Ovary (tissue), 10 donors: ENCODE measurements at places on chromosomes 7 and 10.

GRCh38 chr10:80523773-80524172 is 13.9 kb upstream of the SH2D4B start:
- no peak overlapping the region for H3K4me3 ChIP-seq
- H3K4me1 ChIP-seq, result no peaks in the 10 kb centered on the region
- H3K36me3 ChIP-seq, result no peaks in the 10 kb centered on the region
- H3K27me3 ChIP-seq, result no peaks in the 10 kb centered on the region

DNA sequence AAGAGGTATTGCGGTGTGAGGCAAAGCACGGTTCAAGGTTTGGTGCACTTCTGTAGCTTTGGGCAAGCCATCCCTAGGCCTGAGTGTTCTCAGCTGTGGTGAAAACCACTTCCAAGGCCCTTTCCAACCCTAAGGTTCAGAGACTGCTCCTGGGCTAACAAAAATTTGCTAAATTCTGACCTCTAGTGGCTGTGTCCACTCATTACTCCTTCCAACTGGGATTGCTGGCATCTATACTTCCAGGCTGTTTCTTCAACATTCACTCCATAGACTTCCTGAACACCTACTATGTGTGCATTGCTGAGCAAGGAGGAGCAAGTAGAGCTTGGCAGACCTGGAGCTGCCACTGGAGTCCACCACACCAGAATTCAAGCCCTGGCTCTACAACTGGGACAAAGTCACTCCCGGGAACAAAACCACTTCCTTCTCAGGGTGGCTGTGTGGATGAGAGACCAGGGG is 29.3 kb upstream of the SH3PXD2A start:
- H3K27ac ChIP-seq, result no peak overlapping the region
- no peaks in the 10 kb centered on the region for H3K4me1 ChIP-seq
- no peaks in the 10 kb centered on the region for H3K36me3 ChIP-seq
- DNase-seq, result peak; percentile 65

DNA sequence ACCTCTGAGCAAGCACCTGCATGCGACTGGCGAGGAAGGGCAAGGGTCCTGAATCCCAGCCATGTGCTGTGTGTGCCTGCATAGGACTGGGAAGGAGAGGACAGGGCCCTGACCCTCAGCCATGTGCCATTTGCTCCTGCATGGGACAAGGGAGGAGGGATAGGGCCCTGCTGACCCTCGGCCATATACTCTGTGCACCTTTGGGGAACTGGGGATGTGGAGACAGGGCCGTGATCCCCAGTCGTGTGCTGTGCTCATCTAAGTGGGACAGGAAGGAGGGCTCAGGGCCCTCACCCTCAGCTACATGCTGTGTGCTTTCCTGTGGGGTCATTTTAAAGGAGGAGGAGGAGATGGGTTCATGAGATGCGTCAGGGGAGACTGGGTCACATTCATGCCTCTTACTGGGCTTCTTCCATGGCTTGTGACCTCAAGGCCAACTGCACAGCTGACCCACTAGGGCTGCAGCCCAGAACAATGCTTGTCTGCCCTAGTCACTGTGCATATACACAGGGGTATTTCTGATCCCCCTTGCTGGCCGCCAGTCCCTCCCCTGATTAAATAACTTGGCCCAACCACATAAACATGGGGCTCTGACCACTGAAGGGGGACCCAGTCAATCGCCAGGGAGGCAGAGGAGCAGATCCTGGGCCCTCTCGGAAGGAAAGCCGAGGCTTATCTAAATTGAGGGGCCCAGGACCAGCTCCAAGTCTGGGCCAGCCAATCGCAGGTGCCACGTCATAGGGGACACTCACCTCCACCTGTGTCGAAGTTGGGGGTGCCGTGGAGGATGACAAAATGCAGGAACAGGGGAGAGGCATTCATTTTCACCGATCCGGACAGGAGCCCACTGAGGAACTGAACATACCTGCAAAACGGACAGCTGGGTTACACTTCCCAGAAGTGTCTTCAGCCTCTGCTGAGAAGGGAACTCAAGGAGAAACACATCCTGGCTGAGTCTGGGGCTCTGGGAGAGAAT is 167.3 kb downstream of the TNS3 start:
- no peaks in the 10 kb centered on the region for H3K27me3 ChIP-seq
- H3K4me1 ChIP-seq, result peaks cover 14% of the 10 kb centered on the region
- H3K4me3 ChIP-seq, result no peak overlapping the region
- H3K36me3 ChIP-seq, result no peaks in the 10 kb centered on the region
- no peak for DNase-seq

- H3K4me1 ChIP-seq, result no peaks in the 10 kb centered on the region
- no peak overlapping the region for H3K4me3 ChIP-seq
- H3K27me3 ChIP-seq, result no peaks in the 10 kb centered on the region
- no peak overlapping the region for H3K27ac ChIP-seq
- no peak for DNase-seq
Observed at GRCh38 chr10:95741807-95742467, 14.0 kb upstream of the ENTPD1 start.

DNA sequence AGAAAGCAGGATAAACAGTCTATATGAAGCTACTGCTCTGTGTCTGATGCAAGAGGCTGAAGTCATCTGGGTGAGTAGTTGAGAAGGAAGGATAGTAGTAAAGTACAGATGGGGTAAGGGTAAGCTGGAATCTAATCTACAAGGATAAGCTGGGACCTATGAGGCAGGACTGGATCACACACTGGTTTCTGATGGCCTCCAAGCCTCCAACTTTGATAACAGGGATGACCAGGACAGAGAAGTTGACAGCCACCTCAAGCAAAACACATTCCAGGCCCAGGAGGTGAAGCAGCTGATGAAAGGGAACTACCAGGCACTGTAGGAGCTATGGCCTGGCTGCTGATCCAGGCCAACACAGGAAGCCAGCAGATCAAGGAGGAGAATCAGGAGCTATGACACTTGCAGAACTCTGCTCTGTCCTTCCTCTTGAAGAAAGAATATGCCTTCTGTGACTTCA is 278.1 kb upstream of the TMEM229A start:
- no peaks in the 10 kb centered on the region for H3K36me3 ChIP-seq
- no peak overlapping the region for H3K27ac ChIP-seq
- H3K4me1 ChIP-seq, result no peaks in the 10 kb centered on the region
- no peak overlapping the region for H3K4me3 ChIP-seq
- H3K27me3 ChIP-seq, result no peaks in the 10 kb centered on the region

DNA sequence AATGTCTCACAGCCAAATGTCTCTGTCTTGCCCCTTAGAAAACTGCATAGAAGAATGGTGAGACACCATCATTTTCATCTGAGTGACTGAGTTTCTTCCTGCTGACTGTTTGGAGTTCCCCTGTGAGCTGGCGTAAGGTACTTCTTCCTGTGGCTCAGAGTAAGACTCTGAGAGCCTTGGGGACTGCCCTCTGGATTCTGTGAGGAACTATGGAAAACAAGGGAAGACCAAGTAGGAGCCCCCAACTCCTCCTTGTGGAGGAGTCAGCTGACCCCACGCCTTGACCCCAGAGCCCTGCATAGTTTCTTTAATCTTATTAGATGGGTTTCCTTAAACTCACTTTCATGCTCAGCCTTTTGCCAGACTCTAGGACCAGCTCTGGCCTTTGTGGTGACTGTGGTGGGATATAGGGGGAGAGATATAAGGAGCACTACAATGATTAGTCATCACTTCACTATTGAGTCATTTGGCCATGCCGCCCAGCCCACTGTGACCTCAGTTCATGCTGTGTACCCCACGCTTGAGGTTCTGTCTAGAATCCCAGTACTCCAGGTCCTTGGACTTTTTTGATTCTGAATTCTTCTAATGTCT is 51.8 kb upstream of the FAM133B start:
- DNase-seq, result no peak
- no peaks in the 10 kb centered on the region for H3K36me3 ChIP-seq
- H3K4me1 ChIP-seq, result peaks cover 4% of the 10 kb centered on the region
- no peak overlapping the region for H3K4me3 ChIP-seq

DNA sequence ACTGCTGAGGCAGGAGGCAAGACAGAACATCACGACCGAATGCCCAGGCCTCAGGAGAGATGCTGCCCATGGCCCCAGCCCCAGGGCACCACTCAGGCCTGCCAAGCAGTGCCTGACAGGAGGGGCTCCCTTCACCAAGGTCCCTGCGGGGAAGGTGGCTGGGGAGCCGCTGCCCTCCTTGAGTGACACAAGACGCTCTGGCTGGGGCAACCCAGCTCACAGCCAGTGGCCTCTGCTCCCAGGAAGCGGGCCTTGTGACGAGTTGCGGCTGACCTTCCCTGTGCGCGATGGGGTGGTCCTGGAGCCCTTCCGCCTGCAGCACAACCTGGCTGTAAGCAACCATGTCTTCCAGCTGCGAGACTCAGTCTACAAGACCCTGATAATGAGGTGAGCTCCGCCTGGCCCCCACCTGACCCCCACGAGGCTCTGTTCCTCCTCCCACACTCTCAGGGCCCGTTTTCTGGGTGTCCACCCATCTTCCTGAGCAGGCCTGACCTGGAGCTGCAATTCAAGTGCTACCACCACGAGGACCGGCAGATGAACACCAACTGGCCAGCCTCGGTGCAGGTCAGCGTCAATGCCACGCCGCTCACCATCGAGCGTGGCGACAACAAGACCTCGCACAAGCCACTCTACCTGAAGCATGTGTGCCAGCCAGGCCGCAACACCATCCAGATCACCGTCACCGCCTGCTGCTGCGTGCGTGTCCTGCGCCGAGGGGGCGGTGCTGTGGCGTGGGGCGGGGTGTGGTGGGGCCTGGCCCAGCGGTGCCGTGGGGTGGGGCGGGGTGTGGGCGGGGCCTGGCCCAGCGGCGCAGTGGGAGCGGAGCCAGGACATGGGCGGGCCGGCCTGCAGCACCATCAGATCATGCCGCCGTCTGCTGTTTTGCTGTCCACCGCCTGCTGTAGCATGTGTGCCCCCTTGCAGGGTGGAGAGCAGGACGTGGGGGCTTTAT is 12.8 kb downstream of the ZMIZ2 start:
- H3K27me3 ChIP-seq, result no peaks in the 10 kb centered on the region
- peak; percentile 63 for DNase-seq
- H3K4me1 ChIP-seq, result peaks cover 2% of the 10 kb centered on the region
- H3K27ac ChIP-seq, result peak overlapping the region; percentile 53
- no peaks in the 10 kb centered on the region for H3K36me3 ChIP-seq

GRCh38 chr10:5564537-5565204 is 39.9 kb downstream of the CALML3 start:
- H3K4me1 ChIP-seq, result peaks cover 1% of the 10 kb centered on the region
- H3K27ac ChIP-seq, result no peak overlapping the region
- no peaks in the 10 kb centered on the region for H3K36me3 ChIP-seq
- H3K4me3 ChIP-seq, result no peak overlapping the region

- no peaks in the 10 kb centered on the region for H3K27me3 ChIP-seq
- H3K36me3 ChIP-seq, result no peaks in the 10 kb centered on the region
- no peaks in the 10 kb centered on the region for H3K4me1 ChIP-seq
- no peak for DNase-seq
- H3K27ac ChIP-seq, result no peak overlapping the region
Observed at GRCh38 chr7:80830010-80830409, 88.8 kb downstream of the SEMA3C start.

- no peak for DNase-seq
- H3K4me1 ChIP-seq, result no peaks in the 10 kb centered on the region
- H3K27ac ChIP-seq, result no peak overlapping the region
- H3K4me3 ChIP-seq, result no peak overlapping the region
Observed at GRCh38 chr10:56116684-56117083, 244.4 kb downstream of the ZWINT start.

- H3K27me3 ChIP-seq, result peaks cover 2% of the 10 kb centered on the region
- no peak overlapping the region for H3K27ac ChIP-seq
- DNase-seq, result no peak
- H3K4me1 ChIP-seq, result no peaks in the 10 kb centered on the region
- no peak overlapping the region for H3K4me3 ChIP-seq
Observed at GRCh38 chr10:49614242-49615198, 683 bp downstream of the CHAT start.

- H3K36me3 ChIP-seq, result no peaks in the 10 kb centered on the region
- no peaks in the 10 kb centered on the region for H3K27me3 ChIP-seq
- H3K27ac ChIP-seq, result peak within 1 kb of the TSS; percentile 90
- peak within 1 kb of the TSS; percentile 83 for H3K4me3 ChIP-seq
- peaks cover 6% of the 10 kb centered on the region for H3K4me1 ChIP-seq
- DNase-seq, result peak; percentile 90
Observed at GRCh38 chr7:45111298-45112223, at the start of gene TBRG4. TBRG4 (minus strand) TSS chr7:45111697; CDS start chr7:45109237, 2,460 bp downstream.

DNA sequence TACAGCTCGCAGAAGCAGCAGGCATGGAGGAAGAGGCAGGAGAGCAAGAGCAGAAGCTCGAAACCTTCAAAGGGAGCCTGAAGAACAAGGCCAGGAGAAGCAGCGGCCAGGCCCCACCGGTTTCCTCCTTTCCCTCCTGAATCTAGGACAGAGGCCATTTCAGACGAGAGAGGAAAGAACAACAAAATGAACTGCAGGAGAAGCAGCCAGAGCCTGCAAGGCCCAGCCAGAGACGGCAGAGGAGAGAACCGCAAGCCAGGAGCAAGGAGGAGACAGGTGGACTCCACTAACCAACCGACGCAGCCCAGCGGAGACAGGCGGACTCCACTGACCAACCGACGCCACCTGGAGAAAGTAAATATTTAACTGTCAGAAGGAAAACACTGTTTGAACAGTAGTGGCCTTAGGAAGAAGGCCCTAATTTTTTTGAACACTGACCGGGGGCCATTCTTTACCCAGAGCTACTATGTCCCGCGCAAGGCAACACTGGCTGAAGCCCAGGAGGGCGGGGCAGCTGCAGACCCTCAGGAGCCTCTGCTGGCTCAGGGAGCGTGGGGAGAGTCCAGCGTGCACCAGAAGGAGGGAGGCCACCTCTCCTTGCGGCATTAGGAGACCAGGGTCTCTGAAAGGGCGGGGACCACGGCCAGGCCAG is 559.2 kb downstream of the PTPRN2 start:
- H3K4me3 ChIP-seq, result no peak overlapping the region
- H3K27ac ChIP-seq, result no peak overlapping the region
- H3K36me3 ChIP-seq, result no peaks in the 10 kb centered on the region

GRCh38 chr10:70695241-70696030 is 23.1 kb downstream of the ADAMTS14 start:
- no peaks in the 10 kb centered on the region for H3K27me3 ChIP-seq
- no peaks in the 10 kb centered on the region for H3K4me1 ChIP-seq
- H3K27ac ChIP-seq, result no peak overlapping the region
- DNase-seq, result no peak
- H3K4me3 ChIP-seq, result no peak overlapping the region

DNA sequence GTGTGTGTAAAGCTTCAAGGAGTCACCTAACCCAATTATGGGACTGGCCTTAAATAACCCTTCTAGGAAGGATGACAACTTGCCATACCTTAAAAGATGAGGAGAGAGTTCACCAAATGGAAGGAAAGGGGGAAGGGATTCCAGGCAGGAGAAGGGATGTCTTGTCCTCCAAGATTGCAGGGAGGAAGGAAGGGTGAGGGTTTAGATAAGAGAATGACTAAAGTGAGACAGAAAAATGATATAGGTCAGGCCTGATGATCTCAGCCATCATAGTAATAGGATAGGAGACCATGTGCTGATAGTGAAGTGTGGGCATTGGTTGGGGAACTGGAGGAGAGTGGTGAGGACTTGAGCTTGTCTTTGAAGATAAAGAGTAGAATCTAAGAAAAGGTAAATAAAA is 7.7 kb upstream of the TMEM26 start:
- H3K36me3 ChIP-seq, result no peaks in the 10 kb centered on the region
- no peak overlapping the region for H3K4me3 ChIP-seq
- H3K27me3 ChIP-seq, result no peaks in the 10 kb centered on the region
- peaks cover 9% of the 10 kb centered on the region for H3K4me1 ChIP-seq
